Urinary bladder (tissue), 4 donors: ENCODE measurements at places on chromosomes 11 and 22.

- DNase-seq: no peak
These were observed 13.3 kb upstream of the PRG2 start for GRCh38 chr11:57403802-57404147.

DNA sequence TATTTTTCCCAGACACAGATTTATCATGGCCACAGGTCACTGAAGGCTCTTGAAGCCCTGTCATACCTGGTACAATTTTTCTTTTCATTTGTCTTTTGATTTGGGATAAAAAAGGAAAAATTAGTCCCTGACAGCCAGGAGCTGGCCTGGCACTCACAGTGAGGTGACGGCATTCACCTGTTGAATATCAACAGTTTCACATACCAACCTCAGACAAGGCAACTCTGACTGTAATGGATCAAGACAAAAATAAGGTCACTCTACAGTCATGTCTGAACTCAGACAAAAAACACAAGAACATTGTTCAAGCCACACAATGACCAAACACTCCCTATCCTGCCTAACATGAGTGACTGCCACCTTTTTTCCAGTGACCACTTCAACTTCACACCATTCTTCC, 392.9 kb downstream of the TENM4 start:
- no peak for DNase-seq

DNA sequence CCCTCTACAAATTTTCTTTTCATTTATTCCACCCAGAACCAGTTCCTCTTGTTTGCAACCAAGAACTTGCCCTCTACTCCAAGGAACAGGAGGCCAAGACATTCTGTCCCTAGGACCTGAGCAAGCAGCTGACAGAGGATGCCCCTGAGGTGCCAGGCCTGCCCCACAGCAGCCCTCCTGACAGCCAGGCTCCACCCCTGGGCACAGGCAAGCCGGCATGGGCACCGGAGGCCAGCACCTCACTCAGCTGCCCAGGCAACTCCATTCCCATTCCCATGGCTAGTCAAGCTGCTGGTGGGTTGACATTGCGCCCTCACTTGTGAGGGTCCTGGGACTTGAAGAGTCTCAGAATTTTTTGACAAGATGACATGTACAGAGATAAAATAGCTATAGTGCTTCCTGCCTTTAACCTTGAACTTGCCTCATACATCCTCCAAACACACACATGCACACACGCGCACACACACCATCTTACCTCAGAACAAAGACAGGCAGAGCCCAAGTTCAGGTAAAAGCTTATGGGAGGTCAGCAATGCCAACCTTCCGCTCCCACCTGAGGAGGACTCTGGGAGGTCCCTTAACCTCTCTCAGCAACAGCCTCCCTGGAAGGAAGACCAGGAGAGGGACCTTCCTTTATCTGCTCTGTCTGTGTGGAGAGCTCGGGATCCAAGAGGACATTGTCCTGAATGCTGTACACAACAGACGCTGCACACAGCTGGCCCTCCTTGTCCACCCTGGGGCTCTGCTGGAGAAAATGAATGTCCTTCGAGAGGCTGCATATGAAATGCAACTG, 620.9 kb upstream of the CADM1 start:
- DNase-seq: no peak

- DNase-seq: no peak
These were observed 3.9 kb upstream of the PRG2 start for GRCh38 chr11:57394203-57394965.
